ENCODE measurements at places on chromosomes 7 and 10.

- peak; percentile 77 for DNase-seq
Observed at GRCh38 chr7:47405921-47406800, 175.8 kb downstream of the TNS3 start.

GRCh38 chr10:68053553-68053952, 21.5 kb downstream of the HERC4 start:
- DNase-seq = no peak

- peak; percentile 68 for DNase-seq
Observed at GRCh38 chr10:70461397-70462348, 16.9 kb upstream of the PALD1 start.

DNA sequence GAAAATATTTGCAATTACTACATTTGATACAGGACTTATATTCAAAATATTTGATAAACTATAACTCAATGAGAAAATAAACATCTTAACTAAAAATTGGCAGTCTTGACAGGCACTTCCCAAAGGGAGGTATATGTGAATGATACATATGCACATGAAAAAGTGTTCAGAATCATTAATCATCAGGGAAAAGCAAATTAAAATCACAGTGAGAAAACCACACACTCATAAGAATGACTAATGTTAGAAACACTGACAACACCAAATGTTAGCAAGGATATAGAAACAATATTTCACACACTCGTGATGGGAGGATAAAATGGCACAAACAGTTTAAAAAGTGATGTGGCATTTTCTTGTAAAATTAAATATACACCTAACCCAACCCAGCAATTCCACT, 4.1 kb upstream of the VPS26A start:
- DNase-seq = no peak

DNA sequence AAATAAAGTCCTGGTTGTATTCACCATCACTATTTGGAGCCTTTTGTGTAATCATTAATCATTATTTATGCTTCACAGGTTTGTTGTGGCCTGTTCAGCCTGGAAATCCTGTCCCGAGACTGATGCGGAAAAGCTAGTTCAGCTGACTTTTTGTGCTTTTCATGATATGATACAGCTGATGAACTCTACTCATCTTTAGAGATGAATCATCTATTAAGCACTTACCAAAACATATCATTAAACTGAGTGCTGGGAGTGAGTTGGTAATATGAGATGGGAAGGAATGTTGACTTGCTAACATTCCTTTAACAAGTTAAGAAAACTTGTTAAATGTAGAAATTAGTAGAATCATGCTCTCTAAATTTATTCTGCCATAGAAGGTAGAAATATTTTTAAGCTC, 53.0 kb downstream of the CROT start:
- no peak for DNase-seq

- no peak for DNase-seq
Observed at GRCh38 chr10:126114884-126115555, 218.7 kb downstream of the FANK1 start.

DNA sequence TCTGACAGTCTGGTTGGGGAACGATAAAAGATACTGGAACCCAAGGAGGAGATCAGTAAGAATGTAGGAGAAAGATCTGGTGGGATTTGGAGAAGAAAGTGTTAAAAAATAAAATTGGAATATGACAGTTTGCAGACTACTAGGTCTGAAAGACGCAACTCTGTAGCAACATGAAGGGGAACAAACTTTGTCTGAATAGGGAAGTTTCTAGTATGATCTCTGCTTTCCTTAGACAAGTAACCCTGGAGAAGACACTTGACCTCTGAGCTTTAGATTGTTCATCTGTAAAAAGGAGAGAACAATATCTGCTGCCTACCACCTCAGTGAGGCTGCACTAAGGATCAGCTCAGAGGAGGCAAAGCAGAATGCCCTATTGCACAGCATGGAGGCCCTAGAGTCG, 3.0 kb upstream of the PRSS1 start:
- no peak for DNase-seq

Data from right hindlimb (tissue), 1 donor.